NCI-H1092 (cell line): ENCODE measurements at places on chromosomes 16 and 17.
A peak's percentile ranks its signal among the peaks of the same experiment; 100 is the strongest.

DNA sequence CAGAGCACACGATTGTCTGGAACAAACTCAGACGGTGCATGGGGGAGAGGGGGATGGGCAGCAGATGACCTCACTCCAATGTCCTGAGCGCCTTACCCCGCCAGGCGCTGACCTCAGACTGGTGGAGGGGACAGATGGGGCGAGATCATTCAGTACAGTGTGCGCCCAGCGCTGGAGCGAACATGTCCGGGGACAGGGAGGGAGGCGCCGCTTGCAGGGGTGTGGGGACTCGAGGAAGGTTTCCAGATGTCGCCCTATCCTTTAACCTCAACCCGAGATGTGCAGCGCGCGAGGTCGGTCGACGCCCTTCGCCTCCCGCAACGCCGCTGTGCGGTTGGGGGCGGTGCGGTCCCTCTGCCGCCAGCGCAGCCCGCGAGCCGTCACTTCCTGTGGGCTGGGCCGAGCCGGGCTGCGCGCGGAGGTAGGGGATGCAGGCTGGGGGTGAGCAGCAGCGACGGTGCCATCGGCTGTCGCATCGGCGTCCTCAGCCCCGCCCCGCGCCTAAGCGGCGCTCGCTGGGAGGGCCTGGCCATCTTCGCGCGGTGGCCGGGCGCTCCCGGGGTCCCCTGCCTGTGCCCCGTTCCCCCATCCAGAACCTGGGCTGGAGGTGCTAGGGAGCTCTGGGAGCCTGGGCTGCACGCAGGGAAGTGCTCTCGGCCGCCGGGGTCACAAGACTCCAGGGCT is 5.3 kb upstream of the CDR2L start:
- DNase-seq: peak; percentile 35

DNA sequence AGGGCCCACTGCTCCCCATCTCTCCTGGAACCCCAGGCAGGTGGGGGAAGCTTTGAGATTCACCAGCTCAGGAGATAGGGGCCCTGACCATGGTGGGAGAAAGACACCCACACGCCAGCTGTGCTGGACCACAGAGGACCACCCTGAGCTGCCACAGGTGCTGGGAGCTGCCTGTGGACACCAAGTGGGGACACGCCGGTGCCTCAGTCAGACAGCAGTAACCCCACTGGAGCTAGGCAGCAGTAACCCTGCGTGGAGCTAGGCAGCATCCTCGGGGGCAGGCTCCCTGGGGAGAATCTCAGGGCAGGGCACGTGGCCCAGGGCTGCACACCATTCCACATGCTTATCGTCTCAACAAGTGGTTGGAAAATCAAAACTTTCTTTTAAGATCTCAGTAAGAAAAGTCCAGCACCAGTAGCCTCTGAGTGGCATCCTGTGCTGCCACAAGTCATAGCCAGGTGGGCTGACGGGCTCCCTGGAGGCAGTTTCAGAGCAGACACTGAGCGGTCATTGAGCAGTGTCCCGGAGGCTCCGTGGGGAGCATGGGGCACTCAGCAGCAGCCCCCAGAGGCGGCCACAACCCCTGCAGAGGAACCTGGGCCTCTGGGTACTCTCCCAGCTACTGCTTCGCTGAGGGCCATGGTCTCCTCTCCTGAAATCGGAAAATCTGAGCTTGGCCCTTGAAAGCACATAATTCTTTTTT is 8.0 kb upstream of the HEXD start:
- DNase-seq: no peak

DNA sequence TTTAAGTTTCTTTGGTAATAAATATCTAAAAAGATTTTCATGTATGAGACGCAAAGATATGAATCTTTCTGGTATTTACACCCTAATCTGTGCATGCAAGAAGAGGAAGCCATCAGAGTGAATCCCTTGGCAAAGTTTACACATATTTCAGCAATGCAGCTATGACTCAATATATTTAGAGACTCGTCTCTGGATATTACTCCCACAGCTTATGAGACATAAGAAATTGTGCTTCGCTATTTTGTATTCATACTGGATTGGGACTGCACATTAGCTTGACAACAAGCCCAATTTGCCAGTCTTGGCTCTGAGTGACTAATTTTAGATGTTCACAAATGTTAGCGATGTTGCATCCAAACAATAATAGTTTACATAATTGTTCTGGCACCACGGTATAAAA is 532.0 kb downstream of the CDH11 start:
- no peak for DNase-seq

DNA sequence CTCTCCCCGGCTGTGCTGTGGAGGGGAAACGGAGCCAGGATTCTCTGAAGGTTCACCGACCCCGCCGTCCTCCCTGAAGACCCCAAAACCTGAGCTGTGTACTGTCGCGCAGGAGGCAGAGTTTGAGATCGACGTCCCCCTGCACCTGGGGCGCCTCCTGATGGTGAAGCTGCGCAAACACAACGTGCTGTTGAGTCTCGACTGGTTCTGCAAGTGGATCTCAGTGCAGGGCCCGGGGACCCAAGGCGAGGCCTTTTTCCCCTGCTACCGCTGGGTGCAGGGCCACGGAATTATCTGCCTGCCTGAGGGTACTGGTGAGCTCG is 62.6 kb upstream of the TEKT1 start:
- DNase-seq: no peak
